Brain microvascular endothelial cell (primary cell): ENCODE measurements at places on chromosomes 3 and 15.
A peak's percentile ranks its signal among the peaks of the same experiment; 100 is the strongest.

DNA sequence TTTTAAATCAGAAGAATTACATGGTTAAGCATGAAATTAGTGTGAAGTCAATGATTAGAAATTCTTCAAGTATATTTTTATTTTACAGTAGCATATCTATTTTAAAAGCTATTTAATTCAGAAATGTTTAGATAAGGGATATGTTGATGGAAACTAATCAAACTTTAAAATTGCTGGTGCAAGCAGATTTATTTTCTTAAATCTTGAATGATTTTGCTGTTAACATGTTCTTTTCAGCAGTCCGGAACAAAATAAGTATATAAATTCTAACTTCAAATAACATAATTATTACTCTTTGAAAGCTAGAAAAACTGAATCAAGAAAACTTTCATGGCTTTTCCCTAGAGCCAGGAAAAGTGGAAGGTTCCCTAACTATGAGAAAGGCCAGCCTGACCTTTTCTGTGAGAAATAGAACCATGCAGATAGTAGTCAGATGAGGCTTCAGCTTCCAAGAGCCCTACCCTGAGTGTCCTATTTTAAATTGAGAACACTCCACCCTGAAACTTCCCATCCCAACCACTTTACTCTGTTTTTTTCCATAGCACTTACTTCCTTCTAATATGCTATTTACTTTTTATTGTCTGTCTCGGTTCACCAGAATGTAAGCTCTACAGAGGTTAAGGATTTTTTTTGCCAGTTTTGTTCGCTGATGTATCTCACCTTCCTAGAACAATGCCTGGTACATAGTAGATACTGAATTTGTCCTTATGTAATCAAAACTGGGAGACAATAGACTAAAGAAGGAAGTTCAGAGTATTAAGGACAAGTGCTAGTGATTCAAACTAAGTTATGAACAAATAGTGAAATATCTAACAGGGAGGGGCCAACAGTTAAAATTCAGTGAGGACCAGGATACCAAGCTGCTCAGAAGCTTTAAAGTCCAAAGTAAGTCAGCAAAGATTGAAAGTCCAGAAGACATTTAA lies 66.8 kb downstream of the CD200R1L start:
- DNase-seq: no peak

GRCh38 chr15:83559310-83559966 lies 94.5 kb upstream of the ADAMTSL3 start:
- DNase-seq: peak; percentile 58

- peak; percentile 11 for DNase-seq
Measured at GRCh38 chr3:64056606-64057180, 33.4 kb upstream of the PSMD6 start.

- no peak for DNase-seq
Measured at GRCh38 chr3:16300881-16301359, 35.9 kb downstream of the OXNAD1 start.

DNA sequence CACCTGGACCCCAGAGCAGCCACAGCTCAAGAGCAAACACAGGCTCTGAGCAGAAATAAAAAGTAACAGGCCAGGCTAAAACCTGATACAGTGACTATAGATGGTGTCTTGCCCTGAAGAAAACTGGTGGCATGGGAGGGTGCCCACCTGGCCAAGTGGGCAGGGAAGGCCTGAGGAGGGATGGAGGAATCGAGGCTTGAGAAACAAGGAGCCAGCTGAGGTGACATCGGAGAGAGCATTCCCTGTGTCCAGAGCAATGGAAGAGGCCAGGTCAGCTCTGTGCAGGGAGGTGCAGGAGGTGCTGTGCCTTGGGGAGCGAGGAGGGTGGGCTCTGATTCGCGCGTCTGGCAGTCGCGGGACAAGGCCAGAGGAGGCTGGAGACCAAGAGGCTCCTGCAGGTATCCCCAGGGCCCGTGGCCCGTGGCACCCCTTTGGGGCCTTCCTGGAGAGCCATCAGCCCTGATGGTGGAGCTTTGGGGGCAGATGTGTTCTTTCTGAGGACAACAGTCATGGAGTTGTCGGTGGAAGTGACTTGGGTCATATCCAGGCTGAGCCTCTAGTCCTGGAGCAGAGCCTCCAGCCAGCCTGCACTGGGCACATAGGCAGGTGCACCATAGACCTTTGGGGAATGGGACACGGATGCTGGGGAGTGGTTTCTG lies 56.1 kb downstream of the PLXNA1 start:
- DNase-seq: no peak

DNA sequence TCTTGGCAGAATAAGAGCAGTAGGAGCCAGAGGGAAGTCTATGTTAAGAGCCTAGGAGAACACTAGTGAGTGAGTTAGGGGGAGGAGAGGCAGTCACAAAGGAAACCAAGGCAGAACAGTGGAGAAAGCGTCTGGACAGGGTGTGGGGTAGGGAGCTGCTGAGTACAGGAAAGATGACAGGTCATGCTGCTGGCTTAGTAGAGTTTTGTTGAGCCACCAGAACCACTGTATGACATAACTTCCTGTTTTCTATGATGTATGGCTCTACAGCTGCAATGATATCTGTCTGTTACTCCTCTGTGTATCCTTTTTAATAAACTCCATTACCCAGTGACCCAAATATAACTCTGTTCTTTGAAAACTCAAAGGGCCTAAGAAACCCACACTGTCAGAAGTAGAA lies 10.6 kb upstream of the STT3B start:
- DNase-seq: no peak
